ENCODE measurements at places on chromosomes 13 and 19.

DNA sequence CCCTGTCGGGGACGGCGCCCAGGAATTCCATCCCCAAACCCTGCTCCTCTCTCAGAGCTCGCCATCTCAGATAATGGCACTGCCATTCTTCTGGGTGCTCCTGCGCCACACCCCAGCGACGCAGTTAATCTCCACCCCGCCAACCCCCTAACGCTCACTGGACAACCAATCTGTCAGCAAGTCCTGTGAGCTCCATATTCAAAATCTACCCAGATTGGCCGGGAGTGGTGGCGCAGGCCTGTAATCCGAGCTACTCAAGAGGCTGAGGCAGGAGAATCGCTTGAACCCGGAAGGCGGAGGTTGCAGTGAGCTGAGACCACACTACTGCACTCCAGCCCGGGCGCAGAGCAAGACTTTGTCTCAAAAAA lies 18.6 kb downstream of the FCGBP start:
- no peaks in the 10 kb centered on the region for H3K4me1 ChIP-seq
- no peaks in the 10 kb centered on the region for H3K27me3 ChIP-seq

GRCh38 chr19:41987141-41987860 lies 6.7 kb downstream of the ATP1A3 start:
- H3K27ac ChIP-seq = no peak overlapping the region
- H3K4me3 ChIP-seq = no peak overlapping the region
- H3K4me1 ChIP-seq = no peaks in the 10 kb centered on the region
- H3K36me3 ChIP-seq = no peaks in the 10 kb centered on the region
- H3K27me3 ChIP-seq = no peaks in the 10 kb centered on the region

GRCh38 chr19:12064590-12065538 lies at the start of gene ZNF844:
ZNF844 (plus strand) TSS chr19:12064731; CDS start chr19:12064874, 143 bp downstream.
- H3K4me1 ChIP-seq = no peaks in the 10 kb centered on the region
- peak within 1 kb of the TSS; percentile 66 for H3K4me3 ChIP-seq
- H3K27ac ChIP-seq = peak within 1 kb of the TSS; percentile 51
- peak; percentile 52 for DNase-seq
- H3K27me3 ChIP-seq = no peaks in the 10 kb centered on the region

DNA sequence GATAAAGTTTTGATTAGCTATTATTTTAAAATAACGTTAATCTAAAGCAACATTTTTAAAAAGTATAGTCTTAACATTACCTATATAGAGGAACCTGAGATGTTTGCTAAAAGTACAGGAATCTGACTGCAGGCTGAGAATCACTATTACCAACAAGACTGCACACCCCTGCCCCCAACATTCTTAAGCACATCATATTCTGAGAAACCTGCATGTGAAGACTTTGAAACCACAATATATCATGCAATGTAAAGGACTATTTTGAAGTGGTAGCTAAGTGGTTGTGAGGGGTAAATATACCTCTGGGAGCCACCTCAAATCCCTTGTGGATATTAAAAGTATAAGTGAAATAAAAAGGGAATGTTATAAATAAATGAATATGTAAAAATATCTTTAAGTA lies 119.0 kb upstream of the KLF12 start:
- H3K36me3 ChIP-seq = no peaks in the 10 kb centered on the region
- no peak overlapping the region for H3K27ac ChIP-seq
- peaks cover 76% of the 10 kb centered on the region for H3K4me1 ChIP-seq
- no peaks in the 10 kb centered on the region for H3K27me3 ChIP-seq
- DNase-seq = no peak

DNA sequence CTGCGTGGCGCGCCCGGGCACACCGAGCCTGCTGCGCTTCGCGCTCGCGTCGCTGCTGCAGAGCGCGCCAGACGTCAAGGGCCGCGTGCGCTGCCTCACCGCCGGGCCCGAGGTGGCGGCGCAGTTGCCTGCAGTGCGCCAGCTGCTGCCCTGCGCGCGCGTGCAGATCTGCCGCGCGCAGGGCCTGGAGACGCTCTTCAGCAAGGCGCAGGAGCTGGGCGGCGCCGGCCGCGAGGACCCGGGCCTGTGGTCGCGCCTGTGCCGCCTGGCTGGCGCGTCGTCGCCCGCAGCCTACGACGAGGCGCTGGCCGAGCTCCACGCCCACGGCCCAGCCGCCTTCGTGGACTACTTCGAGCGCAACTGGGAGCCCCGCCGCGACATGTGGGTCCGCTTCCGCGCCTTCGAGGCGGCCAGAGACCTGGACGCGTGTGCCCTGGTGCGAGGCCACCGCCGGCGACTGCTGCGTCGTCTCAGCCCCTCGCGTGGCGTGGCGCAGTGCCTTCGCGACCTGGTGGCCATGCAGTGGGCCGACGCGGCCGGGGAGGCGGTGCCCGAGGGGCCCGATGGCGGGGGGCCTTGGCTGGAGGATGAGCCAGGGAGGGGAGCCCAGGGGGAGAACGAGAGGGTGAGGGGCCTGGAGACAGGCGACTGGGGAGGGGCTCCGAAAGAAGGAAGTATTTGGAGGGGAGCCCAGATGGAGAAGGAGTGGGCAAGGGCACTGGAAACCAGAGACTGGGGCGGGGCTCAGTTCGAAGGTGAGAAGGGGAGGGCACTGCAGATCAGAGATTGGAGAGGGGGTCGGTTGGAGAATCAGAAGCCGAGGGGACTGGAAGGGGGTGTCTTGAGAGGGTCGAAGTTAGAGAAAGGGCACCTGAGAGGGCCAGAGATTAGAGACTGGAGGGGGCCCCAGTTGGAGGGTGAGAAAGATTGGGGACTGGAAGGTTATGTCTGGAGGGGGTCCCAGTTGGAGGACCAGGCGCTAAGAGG lies 24.7 kb downstream of the ZSWIM9 start:
- no peaks in the 10 kb centered on the region for H3K27me3 ChIP-seq
- H3K4me3 ChIP-seq = no peak overlapping the region
- peaks cover 3% of the 10 kb centered on the region for H3K36me3 ChIP-seq
- H3K27ac ChIP-seq = no peak overlapping the region
- H3K4me1 ChIP-seq = no peaks in the 10 kb centered on the region
- DNase-seq = no peak

DNA sequence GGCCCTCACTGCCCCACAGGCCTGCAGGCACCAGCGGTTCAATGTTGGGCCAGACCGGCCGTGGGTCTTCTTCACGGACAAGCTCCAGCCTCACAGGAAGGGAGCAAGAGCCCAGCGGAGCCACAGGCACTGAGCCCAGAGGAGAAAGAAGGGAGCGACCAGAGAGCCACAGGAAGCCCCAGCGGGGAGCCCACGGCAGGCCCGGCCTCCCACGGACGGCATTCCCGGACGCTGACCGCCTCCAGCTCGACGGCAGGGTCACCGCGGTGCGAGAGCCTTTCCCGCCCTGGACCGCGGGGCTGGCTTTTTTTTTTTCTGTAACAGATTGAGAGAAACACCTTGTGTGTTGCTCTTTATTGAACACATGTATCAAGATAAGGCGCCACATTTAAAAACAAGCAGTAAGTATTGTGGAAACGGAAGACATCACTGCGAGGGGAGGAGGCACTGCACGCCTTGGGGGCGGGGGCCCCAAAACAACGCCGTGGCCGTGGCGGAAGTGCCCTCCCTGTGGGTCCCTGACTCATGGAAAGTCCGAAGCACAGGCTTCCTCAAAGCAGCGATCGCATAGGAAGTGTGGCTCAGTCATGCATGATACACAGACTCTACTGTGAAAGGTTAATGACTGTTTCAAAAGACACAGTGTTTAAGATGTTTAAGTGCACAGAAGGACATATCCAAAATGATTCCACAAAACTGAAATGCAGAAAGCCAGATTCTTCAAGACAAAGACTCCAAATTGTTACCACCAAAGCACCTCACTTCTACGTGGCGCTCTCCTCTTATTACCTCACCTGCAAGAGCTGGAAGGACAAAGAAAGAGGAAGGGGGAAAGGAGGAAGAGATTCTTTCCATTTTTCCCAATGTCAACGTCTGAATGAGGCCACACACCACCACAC lies 3.5 kb downstream of the RASA3 start:
- no peaks in the 10 kb centered on the region for H3K27me3 ChIP-seq
- DNase-seq = peak; percentile 95
- H3K4me1 ChIP-seq = peaks cover 66% of the 10 kb centered on the region
- H3K27ac ChIP-seq = peak overlapping the region; percentile 85
- peak overlapping the region; percentile 89 for H3K4me3 ChIP-seq

DNA sequence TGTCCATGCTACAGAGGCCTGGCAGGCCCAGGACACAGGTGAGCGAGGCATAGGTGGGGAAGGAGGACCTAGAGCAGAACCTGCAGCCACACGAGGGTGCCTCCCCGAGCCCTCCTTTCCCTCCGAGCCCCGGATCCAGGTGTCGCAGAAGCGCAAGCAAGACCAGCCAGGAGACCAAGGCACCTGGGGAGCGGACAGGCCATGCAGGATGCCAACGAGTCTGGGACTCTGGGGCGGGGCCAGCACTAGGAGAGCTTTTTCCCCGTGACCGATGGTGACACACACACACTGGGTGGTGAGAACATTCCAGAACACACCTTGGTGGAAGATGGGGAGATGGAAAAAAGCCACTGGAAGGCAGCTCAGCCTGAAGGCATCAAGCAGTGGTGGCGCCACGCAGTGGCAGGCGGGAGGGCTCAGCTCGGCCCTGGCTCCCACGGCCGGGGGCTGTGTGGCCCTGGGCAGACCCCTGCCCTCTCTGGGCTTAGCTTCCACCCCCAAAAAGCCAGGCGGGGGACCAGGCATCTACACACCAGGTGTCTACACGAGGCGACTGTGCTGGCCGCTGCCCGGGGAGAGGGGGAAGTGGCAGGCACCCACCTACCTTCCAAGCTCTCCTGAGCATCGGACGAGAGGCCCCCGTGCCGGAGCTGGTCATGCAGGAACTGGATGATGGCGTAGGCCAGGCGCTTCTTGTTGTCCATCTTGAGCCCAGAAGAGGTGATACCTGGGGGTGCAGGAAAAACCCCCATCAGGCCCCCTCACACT lies 14.5 kb downstream of the SGTA start:
- H3K4me1 ChIP-seq = no peaks in the 10 kb centered on the region
- H3K27me3 ChIP-seq = no peaks in the 10 kb centered on the region
- H3K4me3 ChIP-seq = no peak overlapping the region
- H3K27ac ChIP-seq = no peak overlapping the region
